ENCODE measurements at places on chromosomes 3 and 15.

DNA sequence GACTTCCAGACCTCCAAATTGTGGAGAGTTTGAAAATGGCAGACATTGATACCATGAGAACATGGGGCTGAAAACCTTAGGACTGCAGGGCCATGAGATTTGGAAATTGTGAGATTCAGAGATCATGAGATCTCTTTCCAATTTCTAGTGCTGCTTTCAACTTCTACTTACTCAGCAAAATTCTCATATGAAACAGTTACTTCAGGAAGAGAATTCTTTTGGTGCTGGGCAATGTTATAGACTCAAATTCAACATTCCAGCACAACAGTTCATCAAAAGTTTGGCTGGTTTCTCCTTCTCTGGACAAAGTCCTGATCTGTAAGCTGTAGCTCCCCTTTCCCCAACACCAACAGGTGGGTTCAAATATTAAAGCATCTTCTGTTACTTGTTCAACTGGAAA, 506.9 kb upstream of the NECTIN3 start:
- no peak for DNase-seq

DNA sequence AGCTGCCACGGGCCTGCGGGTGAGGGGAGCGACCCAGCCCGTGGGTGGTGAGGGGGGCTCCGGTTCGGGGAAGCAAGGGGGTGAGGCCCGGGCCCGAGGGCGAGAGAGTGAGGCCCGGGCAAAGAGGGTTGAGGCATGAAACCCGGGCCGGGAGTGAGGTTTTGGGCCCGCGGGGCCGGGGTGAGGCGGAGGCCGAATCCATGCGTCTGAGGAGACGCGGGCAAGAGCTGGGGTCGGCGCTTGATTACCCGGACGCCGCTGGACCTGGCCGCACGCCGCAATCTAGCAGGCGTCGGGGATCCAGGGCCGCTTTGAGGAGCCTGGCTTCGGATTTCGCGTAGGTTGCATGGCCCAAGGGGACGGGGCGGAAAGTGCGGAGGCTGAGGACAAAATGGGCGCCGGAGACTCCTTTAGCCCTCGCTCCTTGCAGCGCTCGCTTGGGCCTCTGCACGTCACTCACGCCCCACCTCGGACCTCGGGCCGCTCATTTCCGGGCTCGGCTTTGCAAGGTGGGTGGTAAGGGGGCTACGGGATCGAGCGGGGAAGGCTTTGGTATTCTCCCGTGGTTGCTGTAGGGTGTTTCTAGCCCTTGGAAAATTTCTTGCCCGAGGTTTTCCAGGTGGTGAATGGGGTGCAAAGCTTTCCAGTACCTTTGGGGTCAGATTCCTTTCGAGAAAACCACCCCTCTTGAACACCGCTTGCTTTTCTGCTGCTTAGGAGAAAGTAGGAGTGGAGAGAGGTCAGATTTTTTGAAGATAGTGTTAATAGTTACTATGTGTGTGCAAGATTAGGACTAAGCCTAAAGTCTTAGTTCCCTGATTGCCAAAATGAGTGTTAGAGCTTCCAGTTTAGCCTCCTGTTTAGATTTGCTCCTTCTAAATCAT, 827 bp downstream of the SLC25A36 start:
- DNase-seq = peak; percentile 15

- peak; percentile 38 for DNase-seq
Measured at GRCh38 chr15:40217166-40217824, 21.6 kb upstream of the PAK6 start.

- no peak for DNase-seq
Measured at GRCh38 chr15:79160211-79160610, 69.6 kb upstream of the RASGRF1 start.

- no peak for DNase-seq
Measured at GRCh38 chr3:4571690-4572334, 78.7 kb downstream of the ITPR1 start.

DNA sequence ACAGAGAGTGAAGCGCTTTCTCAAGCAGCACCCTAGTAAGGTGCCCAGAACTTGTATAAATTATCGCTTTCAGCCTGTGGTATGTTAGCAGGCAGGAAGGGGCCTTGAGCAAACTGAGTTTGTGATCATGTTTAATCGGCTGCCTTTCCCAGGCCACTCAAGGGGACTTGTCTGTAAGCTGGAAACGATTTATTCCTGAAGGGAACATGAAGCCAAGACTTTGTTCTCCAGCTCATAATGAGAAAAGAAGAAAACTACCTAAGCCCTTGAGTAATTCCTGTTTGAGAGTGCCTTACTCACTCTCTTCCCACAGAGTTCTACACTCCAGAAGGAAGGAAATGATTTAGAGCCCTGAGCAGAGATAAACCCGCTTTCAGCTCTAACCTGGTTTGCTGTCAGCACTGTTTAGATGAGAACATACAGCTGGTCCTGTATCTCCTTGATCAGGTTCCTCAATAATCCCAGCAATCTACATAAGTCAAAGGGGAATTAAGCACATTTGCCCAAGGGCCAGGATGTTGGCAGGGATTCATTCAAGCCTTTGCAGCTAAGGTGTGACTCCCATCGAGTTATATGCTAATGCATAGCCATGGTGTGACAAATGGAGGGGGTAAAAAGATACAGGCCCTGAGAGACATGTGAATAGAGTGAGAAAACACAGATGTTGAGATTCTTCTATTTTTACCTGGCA, 187.7 kb upstream of the SLC24A5 start:
- no peak for DNase-seq

DNA sequence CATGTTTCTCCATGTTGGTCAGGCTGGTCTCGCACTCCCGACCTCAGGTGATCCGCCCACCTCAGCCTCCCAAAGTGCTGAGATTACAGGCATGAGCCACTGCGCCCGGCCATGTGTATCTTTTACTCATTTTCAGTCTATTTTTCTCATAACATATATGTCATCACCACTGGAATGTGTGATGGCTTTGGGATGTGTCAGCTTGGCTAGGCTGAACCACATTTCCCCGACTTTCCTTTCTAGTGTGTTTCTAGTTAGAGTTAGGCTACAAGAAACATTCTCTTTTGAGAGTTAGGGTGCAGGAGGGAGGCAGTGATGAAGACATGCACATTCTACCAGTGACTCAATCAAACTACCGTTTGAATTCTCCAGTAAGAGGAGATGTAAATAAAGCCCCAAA, 444.9 kb upstream of the THBS1 start:
- DNase-seq = no peak

GRCh38 chr15:48823237-48823636, 12.4 kb upstream of the CEP152 start:
- no peak for DNase-seq

GRCh38 chr15:90817117-90818057, 51.0 kb upstream of the FURIN start:
- no peak for DNase-seq

- no peak for DNase-seq
Measured at GRCh38 chr3:165555785-165556184, 281.4 kb downstream of the BCHE start.

GRCh38 chr3:35549690-35550089, 89.6 kb upstream of the ARPP21 start:
- no peak for DNase-seq

DNA sequence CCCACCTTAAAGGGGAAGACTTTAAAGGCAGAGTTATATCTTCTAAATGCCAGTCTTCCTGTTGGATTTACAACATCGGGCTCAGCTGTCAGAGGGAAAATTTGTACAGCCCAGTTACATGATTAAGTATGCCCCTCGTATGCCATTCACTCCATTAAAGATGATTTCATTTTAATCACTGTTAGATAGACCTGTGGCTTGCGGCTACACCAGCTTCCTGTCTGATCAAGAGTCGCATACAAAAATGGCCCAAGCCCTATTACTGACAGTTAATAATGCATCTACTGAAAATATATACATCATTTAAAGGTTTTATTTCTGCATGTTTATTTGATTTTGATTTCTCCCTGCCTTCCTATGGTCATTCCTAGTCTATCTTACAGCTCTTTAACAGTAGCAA, 7.1 kb downstream of the EIF4E3 start:
- no peak for DNase-seq

GRCh38 chr3:161413127-161413854, 42.0 kb upstream of the SPTSSB start:
- DNase-seq = no peak

DNA sequence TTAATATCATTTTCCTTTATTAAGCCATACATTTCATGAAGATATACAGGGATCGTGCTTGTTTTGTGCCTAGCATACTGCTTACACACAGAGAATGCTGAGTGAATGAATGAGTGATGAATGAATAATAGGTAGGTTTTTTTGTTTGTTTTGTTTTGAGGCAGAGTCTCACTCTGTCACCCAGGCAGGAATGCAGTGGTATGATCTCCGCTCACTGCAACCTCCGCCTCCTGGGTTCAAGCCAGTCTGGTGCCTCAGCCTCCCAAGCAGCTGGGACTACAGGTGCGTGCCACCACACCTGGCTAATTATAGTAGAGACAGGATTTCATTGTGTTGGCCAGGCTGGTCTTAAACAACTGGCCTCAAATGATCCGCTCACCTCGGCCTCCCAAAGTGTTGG, 400.0 kb downstream of the ROBO1 start:
- DNase-seq = no peak

DNA sequence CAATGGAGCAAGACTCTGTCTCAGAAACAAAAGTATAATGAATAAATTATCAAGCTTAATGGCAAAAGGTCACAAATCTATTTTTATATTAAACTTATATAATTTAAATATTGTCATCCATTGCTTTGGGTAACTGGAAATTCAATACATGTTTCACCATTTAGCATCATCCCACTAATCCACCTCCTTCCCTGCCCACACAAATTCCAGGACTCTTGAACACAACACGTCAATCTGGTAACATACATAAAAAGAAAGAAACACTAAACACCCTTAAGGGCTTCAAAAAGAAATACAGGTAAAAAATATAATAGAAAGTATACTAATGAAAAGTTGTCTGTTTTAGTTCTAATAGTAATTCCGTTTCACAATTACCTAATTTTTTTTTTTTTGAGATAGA, 149.4 kb downstream of the STAG1 start:
- no peak for DNase-seq

- DNase-seq = no peak
Measured at GRCh38 chr3:71489315-71489761, 94.2 kb downstream of the FOXP1 start.

DNA sequence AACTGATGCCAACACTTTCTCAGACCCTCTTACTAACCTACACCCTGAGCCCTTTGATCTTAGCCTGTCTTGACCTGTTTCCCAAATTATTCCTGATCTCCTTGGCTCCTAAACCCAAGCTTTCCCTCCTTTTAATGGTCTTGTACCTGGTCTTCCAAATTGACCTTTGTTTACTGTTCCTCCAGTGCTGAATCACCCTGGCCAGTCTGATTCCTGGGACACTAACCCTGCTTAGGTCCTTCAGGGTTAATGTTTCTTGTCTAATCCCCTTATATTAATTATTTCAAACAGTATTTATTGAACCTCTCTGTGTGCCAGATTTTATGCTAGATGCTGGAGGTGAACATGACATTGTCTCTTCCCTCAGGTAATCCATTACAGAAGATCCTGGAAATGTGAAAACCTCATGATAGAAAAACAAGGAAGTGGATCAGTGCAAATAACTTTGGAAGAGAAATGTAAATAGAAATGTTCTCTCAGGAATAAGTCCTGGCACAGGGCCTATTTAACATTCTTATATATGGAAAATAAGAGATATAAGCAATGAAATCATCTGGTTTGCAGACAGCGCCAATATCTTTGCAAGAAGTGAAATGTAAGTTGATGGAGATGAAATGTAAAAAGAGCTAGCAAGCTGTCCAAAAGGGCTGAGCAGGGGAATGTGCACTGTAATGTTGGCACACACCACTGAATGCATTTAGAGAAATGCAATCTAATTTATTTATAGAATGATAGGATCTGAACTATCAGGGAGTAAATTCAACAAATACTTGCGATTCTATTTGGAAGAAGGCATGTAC, 20.7 kb downstream of the HGD start:
- DNase-seq = peak; percentile 68

GRCh38 chr15:69474846-69475455, 22.3 kb downstream of the RPLP1 start:
- DNase-seq = no peak

- no peak for DNase-seq
Measured at GRCh38 chr3:128127236-128127635, 3.6 kb upstream of the RUVBL1 start.

DNA sequence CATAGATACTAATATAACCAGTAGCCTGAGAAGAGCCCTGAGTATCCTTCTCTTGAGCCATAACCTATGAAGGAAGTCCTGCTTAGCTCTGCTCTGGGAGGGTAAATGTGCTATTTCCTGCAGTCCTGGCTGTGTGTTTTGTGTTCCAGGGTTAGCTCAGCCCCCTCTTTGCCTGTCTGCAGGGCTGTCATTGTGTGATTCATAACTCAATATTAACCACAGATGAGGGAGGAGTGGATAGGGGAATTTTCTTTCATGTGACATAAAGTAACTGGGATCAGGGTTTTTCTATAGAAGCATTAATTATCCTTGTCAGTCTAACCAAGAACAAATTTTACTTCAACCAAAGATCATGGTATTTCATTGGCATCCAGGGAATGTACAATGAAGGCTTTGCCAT, 183.3 kb upstream of the ZBTB20 start:
- peak; percentile 5 for DNase-seq

DNA sequence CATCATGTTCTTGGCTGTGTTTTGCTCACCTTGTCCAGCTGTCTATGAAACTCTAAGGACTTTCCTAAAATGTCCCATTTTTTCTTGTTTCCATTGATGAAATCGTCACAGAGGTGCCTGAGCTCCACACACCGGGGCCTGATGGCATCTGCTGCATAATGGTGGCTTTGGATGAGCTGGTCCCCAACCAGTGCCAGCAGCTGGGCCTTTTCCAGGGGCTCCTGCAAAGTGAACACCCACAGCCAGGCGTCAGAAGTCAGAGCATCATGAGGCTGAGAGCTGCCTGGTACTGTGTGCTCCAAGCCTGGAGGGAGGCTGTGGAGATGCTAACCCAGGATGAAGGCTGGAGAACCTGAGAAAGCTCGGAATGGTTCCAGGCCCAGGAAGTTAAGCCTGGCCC, 46.9 kb downstream of the B3GNT5 start:
- DNase-seq = no peak

GRCh38 chr15:101250873-101251829, 697 bp downstream of the CHSY1 start:
- DNase-seq = peak; percentile 60

- DNase-seq = no peak
Measured at GRCh38 chr15:51051776-51052175, 42.9 kb downstream of the TNFAIP8L3 start.

GRCh38 chr3:82202269-82202668, 440.8 kb upstream of the GBE1 start:
- DNase-seq = no peak
